Activated T-cell treated with anti-CD3 and anti-CD28 coated beads, Interleukin-2, amount 50 U/mL, for 24 hours (primary cell): ENCODE measurements at places on chromosomes 5 and 9.

DNA sequence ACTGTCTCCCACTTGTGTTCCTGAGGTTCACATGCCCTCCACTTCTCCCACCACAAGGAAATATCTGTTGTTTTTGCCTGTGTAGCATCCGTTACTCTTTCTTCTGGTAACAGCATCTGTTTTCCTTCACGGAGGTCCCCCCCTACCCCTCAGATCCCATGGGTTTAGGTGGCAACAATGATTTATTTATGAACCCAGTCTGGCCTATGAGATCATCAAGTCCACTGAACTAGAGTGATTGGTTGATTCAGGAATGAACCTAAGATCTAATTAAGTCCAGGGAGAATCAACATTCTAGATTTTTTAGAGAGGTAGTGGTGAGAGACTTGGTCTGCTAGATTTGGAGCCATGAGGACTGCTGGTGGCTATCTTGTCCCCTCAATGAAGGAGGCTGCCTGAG is 166.8 kb downstream of the NR3C1 start:
- no peak for DNase-seq

DNA sequence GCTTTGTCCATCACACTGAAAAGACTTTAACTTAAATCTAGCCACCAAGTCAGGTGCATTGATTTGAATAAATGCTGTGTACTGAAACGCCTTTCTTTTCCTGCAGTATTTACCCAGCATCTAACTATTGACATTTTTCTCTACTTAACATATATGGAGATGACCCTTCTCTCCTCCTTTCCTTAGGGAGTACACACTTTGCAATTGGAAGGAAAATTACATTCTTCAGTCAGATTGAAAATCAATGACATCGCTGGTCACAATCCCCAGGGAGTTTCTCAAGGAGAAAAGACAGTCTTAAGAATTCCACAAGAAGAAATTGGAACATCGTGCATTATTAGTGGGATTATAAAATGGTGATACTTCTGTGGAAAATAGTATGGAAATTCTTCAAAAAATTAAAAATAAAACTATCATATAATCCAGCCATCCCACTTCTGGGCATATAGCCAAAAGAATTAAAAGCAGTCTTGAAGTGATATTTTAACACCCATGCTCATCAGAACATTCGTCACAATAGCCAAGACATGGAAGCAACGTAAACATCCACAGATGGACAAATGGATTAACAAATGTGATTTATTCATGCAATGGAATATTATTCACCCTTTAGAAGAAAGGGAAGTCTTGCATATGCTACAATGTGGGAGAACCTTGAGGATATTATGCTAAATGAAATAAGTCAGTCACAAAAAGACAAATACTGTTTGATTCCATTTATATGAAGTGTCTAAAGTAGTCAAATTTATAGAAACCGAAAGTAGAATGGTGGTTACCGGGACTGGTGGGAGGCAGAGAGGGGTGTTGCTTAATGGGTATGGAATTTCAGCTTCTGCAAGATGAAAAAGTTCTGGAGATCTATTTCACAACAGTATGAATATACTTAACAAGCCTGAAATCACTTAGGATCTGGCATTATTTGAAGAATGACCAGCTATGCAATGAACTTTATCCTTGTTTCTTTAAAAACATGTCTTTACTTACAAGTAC is 14.3 kb upstream of the FREM1 start:
- no peak for DNase-seq

DNA sequence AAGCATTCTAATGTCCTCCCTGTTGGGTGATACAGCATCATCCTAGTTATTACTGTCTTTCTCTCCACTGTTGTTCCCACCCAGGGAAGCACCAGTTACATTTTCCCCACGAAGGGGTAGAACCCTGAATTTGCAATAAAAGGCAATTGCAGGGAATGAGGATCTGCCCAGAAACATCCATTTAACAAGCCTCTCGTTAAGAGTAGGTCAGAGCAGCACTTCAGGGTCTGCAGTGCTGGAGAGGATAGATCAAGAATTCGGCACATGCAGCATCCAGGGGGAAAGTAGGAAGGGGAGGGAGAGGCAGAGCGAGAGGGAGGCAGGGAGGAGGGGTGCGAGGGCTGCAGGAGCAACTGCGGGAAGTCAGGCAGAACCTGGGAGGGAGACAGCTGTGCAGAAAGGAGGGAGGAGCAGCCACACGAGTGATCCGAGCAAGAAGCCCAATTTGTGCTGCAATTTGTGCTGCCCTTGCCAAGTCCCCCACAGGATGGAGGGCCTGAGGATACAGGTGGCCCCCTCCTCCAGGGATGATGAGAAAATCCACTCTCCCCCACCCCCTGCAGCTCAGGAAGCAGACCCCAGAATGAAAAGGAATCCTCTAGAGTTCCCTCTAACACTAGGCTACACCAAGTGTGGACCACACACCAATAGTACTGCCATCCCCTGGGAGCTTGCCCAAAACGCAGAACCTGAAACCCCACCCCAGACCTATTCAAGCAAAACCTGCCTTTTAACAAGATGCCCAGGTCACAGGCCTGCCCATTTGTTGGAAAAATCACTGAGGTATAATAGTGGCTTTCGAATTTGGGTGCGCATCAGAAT is 62.2 kb downstream of the EPB41L4B start:
- no peak for DNase-seq

DNA sequence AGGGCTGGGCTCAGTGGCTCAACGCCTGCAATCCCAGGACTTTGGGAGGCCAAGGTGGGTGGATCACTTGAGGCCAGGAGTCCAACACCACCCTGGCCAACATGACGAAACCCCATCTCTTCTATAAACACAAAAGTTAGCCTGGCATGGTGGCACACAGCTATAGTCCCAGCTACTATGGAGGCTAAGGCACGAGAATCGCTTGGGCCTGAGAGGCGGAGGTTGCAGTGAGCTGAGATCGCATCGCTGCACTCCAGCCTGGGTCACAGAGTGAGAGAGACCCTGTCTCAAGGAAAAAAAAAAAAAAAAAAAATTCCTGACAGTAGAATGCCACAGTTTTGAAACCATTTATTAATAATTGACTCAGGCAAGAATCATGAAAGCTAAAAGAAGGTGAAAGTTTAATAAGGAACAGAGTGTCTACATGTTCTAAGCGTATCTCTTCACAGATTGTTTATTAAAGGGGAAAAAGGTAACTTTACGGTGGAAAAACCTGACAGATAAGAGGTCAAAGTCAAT is 5.7 kb upstream of the PTGR1 start:
- no peak for DNase-seq

DNA sequence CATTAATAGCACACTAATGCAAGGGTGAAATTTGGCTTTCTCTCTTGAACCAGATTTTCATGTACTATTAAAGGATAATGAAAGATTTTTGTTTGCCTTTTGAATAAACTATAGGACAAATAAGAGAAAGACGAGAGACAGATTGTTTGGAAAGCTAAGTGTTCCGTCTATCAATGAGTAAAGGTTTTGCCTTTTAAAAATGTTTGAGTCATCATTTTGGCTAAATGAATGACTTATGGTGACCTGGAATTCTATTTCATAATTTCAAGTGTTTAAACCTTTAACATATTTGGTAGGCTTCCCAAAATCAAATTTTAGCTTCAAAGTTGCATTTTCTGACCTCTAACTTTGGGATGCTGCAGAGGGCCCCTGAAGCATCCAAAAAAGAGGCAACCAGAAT is 145.2 kb downstream of the SLC25A46 start:
- DNase-seq: no peak

DNA sequence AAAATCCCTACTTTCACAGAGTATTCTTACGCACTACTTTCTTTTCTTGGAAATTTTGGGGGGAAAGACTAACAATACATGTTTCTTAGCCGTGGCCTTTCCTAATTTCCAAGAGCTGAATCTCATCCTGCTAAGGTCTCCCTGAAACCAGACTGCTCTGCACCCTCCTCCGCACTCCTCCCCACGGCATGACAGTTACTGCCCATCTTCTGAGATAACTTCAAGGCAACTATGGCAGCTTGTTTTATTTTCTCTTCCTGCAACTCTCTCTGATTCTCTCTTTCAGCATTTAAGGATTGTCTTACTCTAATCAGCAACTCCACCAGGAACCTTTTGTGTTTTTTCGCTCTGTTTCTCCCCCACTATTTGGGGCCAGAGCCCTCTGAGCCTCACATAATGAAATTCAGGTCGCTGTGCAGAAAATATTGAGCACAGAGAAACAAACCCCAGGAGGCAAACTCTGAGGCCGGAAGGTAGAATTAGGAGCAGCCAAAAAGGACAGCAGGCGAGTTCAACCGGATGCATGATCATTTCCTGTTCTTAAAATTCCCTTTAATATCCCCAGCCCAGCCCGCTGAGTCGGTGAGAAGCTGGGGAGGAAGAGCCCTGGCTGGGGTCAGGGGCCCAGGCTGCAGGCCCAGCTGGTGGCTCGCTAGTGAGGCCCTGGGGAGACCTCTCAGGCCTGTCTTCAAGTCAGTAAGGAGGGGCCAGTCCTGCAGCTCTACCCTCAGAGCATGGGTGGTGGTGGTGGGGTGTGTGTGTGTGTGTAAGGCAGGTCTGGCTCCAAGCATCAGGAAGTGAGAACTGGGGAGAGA is 213.6 kb upstream of the S1PR3 start:
- DNase-seq: no peak

DNA sequence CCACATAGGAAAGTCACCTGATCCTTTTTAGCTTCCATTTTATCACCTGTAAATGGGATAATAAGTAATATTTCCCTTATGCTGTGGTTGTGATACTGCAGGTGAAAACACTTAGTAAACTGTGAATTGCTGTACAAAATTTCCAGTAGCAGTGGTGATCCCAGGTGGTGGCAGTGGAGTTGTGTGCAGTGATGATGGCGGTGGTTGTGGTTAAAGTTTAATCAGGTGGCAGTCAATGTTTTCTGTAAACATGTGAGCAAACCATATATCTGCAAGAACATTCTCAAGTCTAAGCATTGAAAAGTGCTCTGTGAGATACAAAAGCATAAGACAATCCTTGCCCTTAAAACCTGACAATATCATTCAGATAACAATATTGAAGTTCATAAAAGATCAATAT is 480.2 kb downstream of the RASEF start:
- no peak for DNase-seq

- no peak for DNase-seq
These were observed 46.8 kb downstream of the FREM1 start for GRCh38 chr9:14863402-14863801.

DNA sequence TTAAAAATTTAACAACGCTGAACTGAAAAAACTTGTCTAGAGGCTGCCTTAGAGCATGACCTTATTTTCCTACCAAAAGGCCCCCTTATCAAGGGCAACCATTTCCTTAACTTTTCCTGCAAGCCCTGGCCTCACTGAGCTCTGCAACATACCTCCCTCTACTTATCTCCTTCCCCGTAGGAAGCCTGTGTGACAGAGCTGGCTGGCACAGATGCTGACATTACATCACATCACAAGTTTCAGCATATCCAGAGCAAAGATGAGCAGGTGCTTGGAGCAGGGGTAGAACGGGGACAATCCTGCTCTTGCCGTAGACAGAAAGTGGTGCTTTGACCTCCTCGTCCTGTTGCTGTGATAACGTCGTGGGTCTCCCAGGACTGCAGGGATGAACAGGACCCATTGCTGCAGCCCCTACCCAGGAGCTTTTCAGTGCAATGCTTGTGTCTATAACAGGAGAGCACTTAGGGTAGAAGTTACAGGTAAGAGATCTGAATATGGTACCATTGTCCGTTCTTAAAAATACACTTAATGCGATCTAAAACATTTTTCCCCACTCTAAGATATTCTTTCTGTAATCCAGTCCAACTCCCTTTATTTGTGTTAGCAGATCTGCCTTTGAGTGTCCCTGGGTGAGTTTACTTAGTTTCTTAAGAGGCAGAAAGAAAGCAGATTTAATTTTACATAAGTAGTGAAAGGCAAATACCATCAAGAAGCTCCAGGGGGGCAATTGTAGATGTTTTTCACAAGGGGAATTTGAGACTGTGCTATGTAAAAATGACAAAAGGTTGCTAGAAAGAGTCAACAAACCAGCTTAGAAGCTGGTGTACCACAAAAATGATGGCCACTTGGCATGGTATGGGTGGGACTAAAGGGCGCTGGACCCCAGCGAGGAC is 101.9 kb upstream of the EFNA5 start:
- no peak for DNase-seq

DNA sequence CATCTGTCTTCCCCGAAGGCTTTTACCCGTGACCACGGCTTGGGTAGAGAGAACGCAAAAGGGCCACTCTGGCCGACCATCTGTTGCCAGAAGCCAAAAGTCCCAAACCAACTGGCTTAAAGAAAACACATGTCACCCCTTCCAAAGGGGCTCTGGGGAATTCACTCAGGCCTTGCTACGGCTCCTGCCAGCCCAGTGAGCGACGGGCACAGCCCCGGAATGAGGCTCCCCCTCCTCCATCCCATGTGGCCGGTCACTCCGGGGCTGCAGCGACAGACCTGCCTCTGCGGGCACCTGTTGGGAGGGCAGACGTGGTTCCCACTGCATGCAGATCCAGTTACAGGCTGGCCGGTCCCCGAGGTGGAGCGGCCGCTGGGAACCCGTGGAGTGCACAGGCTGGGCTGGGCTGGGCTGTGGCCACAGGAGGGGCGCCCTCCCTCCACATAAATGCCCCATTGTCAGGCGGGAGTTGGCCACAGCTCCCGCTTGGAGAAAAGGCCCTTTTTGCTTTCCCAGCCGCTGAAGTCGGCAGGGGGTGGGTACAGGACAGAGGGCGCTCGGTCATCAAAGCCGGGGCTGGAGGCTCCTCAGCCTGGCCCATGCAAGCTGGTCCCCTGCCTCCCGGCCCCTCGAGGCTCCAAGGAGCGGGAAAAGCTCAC is 19.9 kb downstream of the NOTCH1 start:
- DNase-seq: no peak

GRCh38 chr5:8650186-8650585 is 781.2 kb downstream of the MTRR start:
- no peak for DNase-seq

DNA sequence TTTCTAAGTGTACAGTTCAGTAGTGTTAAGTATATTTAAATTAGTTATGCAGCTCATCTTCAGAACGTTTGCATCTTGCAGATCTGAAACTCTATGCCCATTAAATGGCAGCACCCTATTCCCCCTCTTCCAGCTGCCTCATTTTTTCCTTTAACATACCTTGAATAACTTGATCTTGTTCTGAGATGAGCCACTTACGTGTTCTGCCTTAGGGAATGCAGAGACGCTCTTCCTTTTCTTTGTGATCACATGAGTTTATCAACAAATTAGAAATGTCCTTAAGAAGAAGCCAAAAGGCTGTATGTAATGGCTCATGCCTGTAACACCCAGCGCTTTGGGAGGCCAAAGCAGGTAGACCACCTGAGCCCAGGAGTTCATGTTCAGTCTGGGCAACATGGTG is 57.6 kb downstream of the SLC46A2 start:
- DNase-seq: no peak

DNA sequence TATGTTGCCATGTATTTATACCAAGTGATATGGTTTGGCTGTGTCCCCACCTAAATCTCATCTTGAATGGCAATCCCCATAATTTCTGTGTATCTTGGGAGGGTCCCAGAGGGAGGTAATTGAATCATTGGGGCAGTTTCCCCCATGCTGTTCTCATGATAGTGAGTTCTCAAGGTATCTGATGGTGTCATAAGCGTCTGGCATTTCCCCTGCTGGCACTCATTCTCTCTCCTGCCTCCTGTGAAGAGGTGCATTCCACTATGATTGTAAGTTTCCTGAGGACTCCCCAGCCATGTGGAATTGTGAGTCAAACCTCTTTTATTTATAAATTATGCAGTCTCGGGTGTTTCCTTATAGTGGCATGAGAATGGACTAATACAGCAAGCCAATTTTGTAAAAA is 140.8 kb upstream of the ADAMTSL1 start:
- no peak for DNase-seq

- DNase-seq: no peak
These were observed 29.6 kb downstream of the SPRY4 start for GRCh38 chr5:142295084-142295758.

GRCh38 chr9:94164806-94165549 is 80.7 kb downstream of the PTPDC1 start:
- DNase-seq: no peak

- DNase-seq: no peak
These were observed 25.1 kb upstream of the MED10 start for GRCh38 chr5:6403416-6403815.
